Suprapubic skin (tissue), 4 donors: ENCODE measurements at places on chromosomes 3 and 15. TPM values are rescaled to one million over a fixed set of nuclear protein-coding genes. Genes with fewer than 3 reads are reported as not detected.

DNA sequence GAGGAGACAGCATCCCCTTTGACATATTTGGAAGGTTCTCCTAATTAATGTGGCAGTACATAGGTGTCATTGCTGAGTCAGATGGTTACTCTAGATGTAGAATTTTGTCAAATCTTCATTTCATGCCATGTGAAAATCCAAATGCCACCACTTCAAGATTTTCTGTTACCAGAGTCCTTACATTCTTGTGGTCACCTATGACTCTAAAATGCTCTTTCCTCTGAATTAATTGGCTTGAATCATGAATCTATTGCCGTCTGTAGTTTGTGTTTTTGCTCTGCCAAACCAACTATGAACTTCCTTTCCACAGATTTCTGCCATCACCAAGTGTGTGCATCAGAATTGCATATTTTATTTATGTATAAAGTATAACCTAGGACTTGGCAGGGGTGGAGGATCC lies 269.4 kb upstream of the ZPLD1 start:
- no peak overlapping the region for H3K4me3 ChIP-seq
- H3K27me3 ChIP-seq: no peaks in the 10 kb centered on the region
- H3K27ac ChIP-seq: no peak overlapping the region
- no peak for DNase-seq
- H3K36me3 ChIP-seq: no peaks in the 10 kb centered on the region
- peaks cover 11% of the 10 kb centered on the region for H3K4me1 ChIP-seq

GRCh38 chr3:25038922-25039321 lies 389.1 kb upstream of the RARB start:
- H3K4me1 ChIP-seq: peaks cover 11% of the 10 kb centered on the region
- DNase-seq: no peak

DNA sequence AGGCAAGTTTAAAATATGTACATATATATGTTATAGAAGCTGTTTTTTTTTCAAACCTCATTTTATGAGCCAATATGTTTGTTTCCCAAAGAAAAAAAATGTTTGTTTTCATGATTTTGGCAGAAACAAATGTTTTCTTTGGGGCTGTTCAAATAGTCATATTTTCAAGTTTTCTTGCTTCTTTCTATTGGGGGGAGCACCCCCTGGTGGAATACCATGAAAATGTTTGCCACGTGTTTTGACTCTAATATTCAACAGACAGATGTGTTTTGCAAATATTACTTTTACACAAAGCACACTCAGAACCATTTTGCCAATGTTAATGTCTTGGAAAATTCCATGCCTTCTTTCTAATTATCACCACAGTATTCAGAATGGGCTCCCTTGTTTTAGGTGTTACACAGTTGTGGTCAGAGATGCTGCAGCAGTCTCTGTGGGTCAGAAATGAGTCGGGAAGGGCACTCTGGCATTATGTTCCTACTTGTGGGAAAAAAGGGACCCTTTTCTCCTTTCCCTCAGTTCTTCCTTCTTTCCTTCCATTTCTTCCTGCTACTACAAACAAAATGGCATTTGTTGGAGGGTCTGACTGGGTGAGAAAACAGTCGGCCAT lies 817.0 kb downstream of the TUSC7 start:
- H3K36me3 ChIP-seq: no peaks in the 10 kb centered on the region
- no peak overlapping the region for H3K4me3 ChIP-seq
- H3K27ac ChIP-seq: no peak overlapping the region

GRCh38 chr15:48190932-48191573 lies 412 bp upstream of the CTXN2 start:
- peaks cover 3% of the 10 kb centered on the region for H3K4me1 ChIP-seq
- no peak overlapping the region for H3K27ac ChIP-seq
- H3K4me3 ChIP-seq: no peak overlapping the region
- H3K27me3 ChIP-seq: peaks cover 7% of the 10 kb centered on the region

The CHRM5 gene
- not detected for total RNA-seq
